ENCODE measurements at places on chromosomes 7 and 10.

- DNase-seq, result no peak
These were observed 75.2 kb downstream of the ZNF22 start for GRCh38 chr10:45075826-45076380.

DNA sequence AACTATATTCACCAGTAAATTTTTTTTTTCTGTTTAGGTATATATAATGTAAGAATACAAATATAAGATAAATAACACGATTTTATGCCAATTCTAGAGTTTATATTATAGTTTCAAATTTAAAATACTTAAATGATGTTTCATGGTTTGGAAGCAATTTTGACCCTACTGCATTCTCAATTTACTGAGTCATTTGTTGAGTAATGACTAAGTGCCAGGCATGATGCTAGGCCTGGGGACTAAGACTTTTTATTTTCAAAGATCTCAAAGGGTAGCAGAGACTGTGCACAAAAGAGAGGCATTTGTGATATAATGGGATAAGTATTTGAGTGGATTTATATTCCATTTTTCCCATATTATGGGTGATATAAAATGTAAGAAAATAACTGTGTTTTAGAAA is 78.9 kb upstream of the SMIM30 start:
- no peak for DNase-seq

- no peak for DNase-seq
These were observed 33.0 kb upstream of the PPP1R3C start for GRCh38 chr10:91665842-91666241.

DNA sequence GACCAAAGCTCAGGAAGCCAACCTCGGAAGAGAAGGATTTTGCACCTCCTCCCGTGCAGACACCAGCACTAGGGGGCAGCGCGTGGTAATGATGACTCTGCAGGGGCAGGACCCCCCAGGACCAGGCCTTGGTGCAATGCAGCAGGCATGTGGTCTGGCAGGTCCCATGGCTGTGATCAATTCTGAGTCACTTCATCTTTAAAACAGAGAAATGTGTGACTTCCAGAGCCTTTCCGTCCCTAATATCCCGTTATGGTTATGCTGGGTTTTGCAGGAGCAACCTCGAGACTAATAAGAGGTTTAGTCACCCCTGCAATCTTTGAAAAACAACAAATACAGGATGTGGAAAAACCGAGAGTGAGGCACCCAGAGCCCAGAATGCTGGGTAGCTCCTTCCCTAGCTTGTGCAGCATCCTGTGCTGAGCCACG is 30.2 kb upstream of the GJD4 start:
- no peak for DNase-seq

Measured in adrenal gland (tissue), 19 donors.